ENCODE measurements at places on chromosomes 6 and 20. TPM values are rescaled to one million over a fixed set of nuclear protein-coding genes. Genes with fewer than 3 reads are reported as not detected.

The RAET1L gene
- total RNA-seq = not detected

The EYS gene
- total RNA-seq = 0.05 TPM

The XKR7 gene
- not detected for total RNA-seq

The FAM217A gene
- total RNA-seq = not detected

The PEX7 gene
- 18.1 TPM for total RNA-seq

The NELFCD gene
- 51.3 TPM for total RNA-seq

The SPO11 gene
- not detected for total RNA-seq

The SYCP2L gene
- 0.59 TPM for total RNA-seq

The LPA gene
- total RNA-seq = not detected

The BPIFB2 gene
- total RNA-seq = not detected

The LY6G5B gene
- total RNA-seq = 2.9 TPM

The RAET1E gene
- total RNA-seq = not detected

The FAM162B gene
- not detected for total RNA-seq

All from smooth muscle cell of the umbilical artery (primary cell).